Thymus (tissue), 14 donors: ENCODE measurements at places on chromosomes 12 and 14.

GRCh38 chr14:24377657-24378056, 9.7 kb downstream of the NFATC4 start:
- peak; percentile 25 for DNase-seq

GRCh38 chr14:51776102-51776894, 84.1 kb upstream of the GNG2 start:
- no peak for DNase-seq

DNA sequence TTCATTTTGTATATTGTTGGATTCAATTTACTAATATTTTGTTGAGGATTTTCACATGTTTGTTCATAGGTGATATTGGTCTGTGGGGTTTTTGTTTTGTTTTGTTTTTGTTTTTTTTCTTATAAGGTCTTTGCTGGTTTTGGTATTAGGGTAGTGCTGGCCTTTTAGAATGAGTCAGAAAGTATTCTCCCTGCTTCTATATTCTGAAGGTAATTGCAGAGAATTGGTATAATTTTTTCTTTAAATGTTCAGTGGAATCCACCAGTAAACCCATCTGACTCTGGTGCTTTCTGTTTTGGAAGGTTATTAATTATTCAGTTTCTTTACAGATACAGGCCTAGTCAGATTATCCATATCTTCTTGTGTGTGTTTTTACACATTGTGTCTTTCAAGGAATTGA, 8.9 kb downstream of the TOGARAM1 start:
- DNase-seq = no peak

- DNase-seq = no peak
Observed at GRCh38 chr12:18551701-18552100, 186.1 kb downstream of the PLCZ1 start.

- no peak for DNase-seq
Observed at GRCh38 chr14:90675399-90675798, 140.8 kb downstream of the TTC7B start.

DNA sequence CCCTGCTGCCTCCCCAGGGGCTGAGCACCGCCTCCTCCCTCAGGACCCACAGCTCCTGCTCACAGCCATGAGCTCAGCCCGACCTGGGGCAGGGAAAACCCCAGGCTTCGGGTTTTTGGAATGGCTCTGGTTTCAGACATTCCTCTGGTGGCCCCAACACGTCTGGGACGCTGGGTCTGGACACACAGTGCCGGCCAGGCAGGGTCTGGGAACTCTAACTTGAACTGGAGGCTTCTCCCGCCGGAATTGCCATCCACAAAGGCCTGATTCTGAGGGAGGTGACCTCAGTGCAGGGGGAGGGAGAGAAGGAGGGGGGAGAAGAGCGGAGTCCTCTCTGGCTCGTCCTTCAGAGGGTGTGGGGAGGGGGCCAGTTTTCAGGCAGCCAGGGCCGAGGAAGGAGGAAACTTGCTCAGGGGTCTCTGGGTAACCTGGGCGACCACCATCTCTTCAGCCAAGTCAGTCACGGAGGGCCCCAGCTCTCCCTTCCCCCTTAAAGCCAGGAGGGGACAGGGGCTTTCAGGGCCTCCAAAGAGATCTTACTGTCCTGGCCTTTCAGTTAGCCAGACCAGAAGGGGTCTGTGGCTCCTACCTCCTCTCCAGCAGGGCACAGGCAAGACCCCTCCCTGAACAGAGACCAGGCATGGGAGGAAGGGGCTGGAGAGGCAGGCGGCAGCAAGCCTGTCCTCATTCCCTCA, 19.4 kb downstream of the NCKAP5L start:
- DNase-seq = no peak

- DNase-seq = no peak
Observed at GRCh38 chr14:104240434-104241157, 102.2 kb downstream of the KIF26A start.

DNA sequence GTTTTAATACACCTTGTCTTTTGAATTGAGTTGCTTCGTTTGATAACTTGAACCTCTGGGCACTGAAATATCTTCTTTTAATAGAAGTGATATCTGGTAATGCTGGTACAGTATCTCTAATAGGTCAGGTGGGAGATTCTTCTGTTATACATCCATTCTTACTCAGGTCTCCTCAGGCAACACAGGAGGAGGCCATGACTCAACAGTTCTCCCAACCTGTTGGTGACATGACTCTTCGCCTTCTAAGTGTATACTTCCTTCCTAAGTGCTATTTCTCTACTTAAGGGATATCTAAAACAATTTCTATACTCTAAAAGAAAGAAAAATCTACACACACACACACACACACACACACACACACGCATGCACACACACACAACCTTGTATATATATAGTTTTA, 509.1 kb downstream of the PCNX1 start:
- no peak for DNase-seq

DNA sequence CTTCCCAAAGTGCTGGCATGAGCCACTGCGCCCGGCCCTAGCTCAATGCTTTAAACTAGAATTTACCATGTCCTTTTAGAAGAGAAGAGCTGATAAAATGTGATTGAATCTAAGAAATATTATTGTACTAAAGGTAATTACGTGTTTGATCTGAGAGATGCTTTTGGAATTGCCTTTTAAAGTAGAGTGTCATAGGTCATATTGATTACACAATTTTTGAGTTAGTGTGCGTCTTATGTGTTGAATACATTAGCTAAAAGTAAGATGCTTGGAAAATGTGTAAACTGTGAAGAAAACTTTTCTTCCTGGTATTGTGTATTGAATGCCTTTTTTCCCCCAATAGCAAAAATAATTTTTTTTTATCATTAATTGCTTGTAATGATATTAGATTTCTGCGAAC, 41.7 kb downstream of the MIA2 start:
- DNase-seq = no peak

DNA sequence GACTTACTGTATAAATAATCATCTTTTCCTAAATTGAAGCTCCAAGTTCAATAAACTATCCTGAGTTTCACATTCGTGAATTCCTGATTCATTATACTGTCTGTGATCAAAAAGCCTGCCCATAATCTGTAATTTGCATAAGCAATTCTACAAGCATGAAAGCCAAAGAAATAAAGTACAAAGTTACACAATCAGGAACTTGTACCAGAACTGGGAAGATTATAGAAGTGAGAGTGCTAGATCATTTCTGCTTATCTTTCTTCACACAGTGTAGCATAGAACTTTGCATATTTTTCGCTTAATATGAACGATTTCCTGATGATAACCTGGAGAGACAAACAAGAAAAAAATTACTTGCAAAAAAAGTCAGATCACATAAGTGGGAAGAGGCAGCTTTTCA, 308.2 kb downstream of the C12orf50 start:
- DNase-seq = no peak

- no peak for DNase-seq
Observed at GRCh38 chr14:67971627-67972625, 152.3 kb downstream of the RAD51B start.

DNA sequence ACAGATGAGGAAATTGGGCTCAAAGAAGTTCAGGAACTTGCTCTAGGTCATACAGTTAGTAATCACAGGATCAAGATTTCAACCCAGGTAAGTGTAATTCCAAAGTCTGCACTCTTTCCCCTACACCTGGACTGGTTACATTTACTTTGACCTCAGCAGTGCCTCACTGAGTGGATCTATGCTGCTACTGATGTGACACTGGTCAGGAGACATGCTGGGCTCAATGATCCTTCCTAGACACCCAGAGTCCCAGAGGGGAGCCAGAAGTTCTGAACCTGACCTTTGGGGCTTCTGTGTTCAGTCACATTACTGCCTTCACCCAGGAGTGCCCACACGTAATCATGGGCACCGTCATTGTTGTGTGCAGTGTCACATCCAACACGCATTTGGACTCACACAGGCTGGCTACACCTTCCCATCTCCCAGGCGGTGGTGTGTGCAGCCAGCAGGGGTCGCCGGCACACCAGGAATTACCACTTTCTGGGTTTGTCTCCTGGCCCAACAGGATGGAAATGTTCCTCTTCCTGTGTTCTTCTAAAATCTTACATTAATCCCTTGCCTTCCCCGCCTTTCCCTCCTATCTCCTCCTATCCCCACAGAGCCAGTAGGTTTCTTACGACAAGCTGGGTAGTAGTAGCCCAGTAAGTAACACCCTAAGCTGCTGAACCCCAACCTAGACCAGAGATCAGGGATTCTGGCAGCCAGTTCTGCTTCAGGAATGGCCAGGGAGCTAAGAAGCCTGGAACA, 25.6 kb downstream of the CALCOCO1 start:
- DNase-seq = peak; percentile 72

DNA sequence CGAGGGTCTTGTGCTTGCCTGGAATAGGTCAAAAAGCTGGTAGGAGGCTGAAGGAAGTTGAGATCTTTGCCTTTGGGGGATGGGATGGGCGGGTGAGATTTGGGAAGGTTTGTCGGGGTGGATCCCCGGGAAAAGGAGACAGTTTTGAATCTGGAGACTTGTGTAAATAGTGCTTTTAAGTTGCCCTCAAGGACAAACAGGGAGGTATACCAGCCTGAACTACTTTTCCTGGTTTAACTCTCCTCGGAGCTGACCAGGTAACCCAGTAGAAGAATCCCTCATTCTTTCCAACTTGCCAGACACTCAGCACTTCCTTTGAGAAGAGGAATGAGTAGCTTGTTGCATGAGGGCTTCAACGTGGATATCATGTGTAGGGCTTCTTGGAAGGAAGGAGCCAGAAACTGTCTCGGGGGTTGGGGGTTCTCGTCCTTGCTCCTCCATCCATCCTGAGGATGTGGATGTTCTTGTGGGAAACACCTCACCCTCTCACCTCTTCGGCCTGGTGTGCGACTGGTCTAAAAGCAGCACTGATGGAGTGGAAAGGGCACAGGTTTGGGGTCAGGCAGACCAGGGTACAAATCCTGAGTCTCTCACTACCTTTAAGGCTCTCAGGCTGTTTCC, 1.9 kb downstream of the TEAD4 start:
- DNase-seq = no peak

- DNase-seq = no peak
Observed at GRCh38 chr12:130835011-130835410, 4.0 kb downstream of the STX2 start.

GRCh38 chr14:58787592-58787991, 149.8 kb downstream of the DACT1 start:
- DNase-seq = no peak

GRCh38 chr14:71181215-71182003, 274.1 kb downstream of the PCNX1 start:
- no peak for DNase-seq

- DNase-seq = no peak
Observed at GRCh38 chr14:104877806-104878550, 12.9 kb downstream of the CEP170B start.

- DNase-seq = no peak
Observed at GRCh38 chr14:34718750-34719304, 4.4 kb upstream of the CFL2 start.

DNA sequence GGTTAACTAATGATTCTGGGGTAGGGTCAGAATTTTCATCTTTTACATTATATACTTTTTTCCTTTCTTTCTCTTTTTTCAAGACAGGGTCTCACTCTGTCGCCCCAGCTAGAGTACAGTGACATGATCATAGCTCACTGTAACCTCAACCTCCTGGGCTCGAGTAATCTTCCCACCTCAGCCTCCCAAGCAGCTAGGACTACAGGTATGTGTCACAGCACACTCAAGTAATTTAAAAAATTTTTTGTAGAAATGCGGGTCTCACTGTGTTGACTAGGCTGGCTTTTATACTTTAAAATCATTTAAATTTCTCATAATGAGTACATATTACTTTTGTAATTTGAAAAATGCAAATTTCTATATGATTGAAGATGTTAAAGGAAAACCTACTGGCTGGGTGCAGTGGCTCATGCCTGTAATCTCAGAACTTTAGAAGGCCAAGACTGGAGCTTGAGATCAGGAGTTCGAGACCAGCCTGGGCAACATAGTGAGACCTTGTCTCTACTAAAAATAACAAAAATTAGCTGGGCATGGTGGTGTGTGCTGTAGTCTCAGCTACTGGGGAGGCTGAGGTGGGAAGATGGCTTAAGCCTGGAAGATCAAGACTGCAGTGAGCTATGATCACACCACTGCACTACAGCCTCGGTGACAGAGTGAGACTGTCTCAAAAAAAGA, 25.7 kb downstream of the R3HDM2 start:
- no peak for DNase-seq

DNA sequence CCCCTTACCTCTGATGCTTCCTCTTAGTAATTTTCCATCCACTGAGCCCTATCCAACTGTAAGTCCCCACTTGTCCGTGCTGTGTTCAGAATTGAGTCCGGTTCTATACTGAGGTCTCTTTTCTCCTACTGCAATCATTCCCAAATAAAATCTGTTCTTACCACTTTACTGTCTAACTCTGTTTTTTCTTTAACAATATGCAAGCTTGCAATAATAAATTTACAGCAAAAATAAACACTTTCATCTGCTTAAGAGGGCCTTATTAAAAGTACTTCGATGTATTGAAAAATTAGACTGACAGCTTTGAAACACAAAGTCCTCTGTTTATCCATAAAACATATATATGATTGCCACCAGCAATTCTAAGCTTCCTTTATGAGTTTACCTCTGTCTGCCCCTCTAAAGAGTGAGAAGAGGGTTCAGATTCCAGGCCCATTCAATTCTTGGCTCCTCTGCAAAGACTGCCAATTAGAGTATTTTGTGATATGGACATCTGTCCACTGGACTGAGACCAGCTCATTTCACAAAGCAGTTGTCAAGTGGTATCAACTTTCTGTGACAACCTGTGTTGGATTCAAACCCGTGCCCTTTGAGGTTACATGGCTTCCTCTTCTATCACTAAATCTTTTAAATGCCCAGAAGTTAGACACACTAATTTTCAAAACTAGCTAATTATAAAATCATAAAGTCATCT, 39.9 kb upstream of the G2E3 start:
- DNase-seq = no peak

- no peak for DNase-seq
Observed at GRCh38 chr12:126830778-126831680, 1435.9 kb upstream of the TMEM132C start.

DNA sequence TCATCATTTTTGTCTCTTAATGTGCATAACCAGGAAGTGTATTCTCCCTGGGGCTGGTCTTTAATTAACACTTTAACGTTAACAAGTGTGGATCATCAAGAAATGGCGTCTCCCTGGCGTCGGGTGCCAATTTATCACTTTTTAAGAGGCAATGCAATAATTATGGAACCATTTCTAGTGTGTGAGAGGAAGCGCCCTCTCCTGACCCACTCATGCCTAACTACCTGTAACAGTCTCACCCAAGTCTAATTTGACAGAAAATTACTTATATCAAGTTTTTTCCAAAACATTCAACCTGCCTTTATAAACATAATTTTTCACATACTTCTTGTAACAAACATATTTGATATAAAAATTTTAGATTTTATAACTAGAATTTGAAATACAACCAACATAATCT, 905.3 kb upstream of the MDGA2 start:
- no peak for DNase-seq

DNA sequence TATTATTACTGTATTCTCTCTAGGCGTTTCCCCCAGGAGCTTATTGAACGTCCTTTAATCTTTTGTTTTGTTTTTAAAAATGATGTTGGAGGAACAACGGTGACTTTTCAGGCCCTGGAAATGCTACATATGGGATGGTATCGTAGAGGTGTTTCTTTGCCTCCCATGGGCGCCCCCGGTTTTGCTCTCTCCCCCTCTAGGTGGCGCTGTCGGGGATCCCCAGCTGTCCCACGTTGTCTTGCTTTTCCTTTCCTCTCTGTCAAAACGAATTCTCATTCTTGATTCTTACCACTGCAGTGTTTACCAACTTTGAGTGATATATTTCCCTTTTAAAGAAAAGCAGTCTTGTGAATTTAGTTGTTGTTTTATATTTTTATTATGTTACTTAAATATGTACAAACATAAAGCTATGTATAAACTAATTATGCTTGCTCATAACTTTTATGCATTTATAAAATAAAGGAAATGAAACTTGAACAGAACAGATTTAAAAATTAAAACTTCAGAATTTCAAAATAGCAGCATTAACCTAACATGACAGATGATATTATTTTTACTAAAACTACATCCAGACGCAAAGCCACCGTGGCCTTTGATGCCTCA, 171.9 kb downstream of the RGS6 start:
- peak; percentile 48 for DNase-seq
